ENCODE measurements at places on chromosomes 11 and 22.

DNA sequence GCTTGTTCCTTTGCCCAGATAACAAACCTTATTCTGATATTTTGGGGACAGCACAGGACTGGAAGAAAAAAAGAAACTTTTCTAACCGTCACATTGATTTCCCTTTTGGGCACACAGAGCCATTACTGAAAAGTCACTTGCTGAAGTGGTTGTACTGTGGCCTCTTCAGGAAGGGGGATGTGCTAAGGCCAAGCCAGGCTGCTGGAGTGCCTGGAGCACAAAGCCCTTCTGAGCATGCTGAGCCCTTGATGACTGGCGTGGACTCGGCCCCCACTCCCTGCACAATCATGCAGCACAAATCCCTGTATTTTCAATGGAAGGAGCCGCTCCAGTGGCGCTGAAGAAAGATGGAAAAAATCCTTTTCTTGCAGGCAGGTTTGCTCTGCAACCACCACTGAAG, 164.2 kb downstream of the NTM start:
- DNase-seq = no peak

- DNase-seq = no peak
These were observed 1185.4 kb downstream of the LRRC4C start for GRCh38 chr11:40274017-40274416.

- DNase-seq = no peak
These were observed 3.8 kb upstream of the KCNQ1OT1 start for GRCh38 chr11:2703363-2704141.

GRCh38 chr11:76736773-76737495, 46.2 kb upstream of the TSKU start:
- DNase-seq = no peak

DNA sequence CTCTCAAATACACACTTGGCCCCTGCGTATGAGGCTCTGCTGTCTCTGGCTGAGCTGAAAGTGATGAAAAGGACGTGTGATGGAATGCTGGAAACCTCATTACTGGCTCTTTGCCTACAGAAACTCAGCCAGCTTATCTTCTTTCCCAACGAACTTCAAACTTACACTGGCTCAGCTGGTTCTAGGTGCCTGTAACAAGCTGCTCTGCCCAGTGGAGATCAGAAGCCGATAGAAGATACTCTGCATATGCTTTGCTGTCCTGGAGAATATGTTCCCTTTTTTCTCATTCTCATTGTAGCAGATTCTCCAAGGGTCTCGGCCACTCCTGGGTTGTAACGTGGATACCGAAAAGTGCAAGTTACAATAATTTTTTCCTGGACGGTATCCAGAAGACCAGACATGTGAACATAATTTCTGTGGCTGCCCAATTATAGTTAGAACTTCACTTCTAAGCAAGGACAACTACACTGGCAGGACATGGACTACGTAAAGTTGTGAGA, 405.3 kb upstream of the CCDC90B start:
- no peak for DNase-seq

DNA sequence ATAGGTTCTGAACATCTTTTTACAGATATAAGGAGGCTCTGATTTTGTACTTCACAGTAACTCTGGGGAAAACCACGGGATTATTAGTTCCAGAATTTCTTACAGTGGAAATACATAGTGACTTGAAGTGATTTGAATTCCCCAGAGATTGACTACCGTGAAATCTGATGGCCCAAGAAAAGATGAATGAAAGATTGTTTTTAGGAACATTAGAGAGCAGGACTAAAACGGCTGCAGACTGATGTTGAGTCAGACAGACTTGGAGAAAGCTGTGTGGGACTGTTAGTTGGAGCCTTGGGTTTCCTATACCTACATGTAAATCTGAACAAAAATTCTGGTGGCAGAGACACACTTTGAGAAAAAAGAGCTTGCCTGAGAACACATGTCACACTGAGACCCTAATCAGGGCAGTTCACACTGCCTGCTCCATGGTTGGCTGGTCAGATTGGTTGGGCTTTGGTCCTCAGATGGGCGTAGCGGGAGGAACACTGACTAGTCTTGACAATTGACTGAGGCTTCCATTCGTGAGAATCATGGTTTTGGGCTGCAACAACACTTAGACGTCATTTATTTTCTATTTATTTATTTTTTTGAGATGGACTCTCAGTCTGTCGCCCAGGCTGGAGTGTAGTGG, 6.8 kb downstream of the PPP6R3 start:
- no peak for DNase-seq

DNA sequence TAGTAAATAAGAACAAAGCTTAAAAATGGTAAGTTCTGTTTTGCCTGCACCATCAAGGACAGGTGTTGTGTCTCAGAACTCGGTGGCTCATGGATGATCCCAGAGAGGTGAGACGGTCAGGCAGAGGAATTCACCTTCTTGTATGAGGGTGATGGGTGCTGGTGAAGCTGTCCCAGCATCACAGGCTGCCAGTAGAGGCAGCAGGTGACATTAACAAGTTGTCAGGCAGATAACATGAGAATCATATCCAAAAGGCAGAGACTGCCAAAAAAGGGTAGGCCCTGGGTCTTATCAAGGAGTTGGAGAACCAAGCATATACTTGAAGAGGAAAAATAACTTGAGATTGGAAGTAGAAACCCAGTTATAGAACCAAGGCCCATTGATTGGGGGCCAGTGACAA, 437.8 kb downstream of the DYNC2H1 start:
- DNase-seq = no peak

DNA sequence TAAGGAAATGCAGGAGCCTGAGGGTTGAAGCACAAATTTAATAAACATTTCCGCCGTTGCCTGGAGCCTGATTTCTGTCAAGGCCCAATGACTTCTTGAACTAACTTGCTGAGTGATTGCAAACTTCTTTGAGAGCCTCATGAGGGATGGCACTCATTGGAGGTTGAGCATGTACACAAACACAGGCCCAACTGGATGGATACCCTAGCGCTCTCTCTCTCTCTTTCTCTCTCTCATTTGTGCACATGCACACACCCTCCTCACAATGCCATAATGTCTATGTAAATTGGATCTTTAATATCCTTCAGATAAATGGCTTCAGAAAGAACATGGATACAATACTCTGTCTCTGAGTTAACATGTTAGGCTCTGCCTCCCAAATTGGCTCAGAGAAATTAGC, 597.7 kb upstream of the CADM1 start:
- no peak for DNase-seq

DNA sequence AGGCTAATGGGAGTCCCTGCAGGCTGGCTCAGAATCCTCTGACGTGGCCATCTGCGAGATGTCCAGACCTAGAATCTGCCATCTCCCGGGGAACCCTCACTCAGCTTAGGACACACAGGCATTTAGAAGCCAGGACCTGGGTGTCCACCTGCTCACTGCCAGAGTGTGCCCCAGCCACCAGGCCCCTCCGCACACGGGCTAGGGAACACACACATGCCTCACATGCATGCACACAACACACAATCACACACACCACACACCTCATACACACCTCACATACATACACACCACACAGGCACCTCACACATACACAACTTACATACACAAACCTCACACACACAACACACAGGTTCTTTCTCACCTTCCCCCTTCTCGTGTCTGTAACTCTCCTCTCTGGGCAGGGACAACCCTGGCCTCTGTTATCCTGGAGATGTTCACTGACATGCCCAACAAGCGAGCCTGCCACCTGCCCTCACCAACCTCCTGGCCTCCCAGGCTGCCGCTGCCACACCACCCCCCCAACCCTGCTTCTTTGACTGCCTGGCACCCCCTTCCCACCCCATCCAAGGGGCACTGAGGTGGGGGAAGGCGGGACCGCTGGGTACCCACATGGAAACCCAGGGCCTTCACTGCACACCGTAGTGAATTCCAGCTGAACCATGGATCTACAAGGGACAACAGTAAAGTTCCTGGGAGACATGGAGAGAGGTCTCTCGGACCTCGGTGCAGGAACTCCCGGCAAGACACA, 38.1 kb downstream of the GNB1L start:
- DNase-seq = no peak

DNA sequence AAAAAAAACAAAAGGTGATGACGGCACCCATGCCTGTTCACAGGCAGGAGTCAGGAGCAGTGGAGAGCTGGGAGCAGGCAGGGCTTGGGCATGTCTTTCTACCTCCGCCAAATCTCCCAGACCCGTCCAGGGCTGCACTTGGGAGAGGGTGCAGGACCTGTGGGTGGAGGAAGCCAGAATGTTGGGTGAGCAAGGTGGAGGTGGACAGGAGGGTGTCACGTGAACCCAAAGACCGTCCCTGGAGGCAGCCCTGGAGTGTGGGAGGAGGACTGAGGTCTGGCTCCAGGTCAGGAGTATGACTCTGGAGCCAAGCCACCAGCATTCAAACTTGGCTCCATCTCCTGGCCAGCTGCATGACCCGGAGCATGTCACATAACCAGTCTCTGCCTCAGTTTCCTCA, 26.6 kb upstream of the RELT start:
- DNase-seq = no peak
